ENCODE measurements at places on chromosomes 2 and 18.

DNA sequence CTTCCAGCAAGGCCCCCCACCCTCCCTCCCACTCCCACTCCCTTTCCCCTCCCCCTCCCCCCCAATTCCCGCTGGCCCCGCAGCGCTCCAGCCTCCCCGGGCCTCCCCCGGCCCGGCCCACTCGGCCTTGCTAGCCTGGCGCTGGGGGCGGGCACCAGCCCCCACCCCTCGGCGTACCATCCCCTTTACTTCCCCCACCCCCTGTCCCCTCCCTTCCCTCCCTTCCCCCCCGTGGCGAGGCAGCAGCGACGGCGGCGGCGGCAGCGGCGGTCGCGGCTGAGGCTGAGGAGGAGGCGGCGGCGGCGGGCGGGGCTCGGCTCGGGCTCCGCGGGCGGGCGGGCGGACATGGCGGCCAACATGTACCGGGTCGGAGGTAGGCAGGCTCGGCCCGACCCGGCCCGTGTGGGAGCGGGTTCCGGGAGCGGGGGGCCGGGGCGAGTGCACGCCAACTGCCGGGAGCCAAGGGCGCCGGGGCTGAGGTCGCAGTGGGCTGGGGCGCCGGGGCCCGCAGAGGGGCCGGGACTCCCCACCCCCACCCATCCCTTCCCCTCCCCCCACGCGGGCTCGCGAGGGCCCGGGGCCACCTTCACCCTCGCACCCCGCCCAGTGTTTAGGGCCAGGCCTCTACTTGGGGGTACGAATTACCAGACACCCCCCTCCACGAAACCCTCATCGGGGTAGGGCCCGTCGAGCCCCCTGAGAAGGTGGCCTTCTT, at the start of gene MTA3:
TSS of gene MTA3 (plus strand) at position 232 of the 715 bp plus-strand sequence. CDS start at position 346, 114 bp downstream.
- peak; percentile 83 for DNase-seq

DNA sequence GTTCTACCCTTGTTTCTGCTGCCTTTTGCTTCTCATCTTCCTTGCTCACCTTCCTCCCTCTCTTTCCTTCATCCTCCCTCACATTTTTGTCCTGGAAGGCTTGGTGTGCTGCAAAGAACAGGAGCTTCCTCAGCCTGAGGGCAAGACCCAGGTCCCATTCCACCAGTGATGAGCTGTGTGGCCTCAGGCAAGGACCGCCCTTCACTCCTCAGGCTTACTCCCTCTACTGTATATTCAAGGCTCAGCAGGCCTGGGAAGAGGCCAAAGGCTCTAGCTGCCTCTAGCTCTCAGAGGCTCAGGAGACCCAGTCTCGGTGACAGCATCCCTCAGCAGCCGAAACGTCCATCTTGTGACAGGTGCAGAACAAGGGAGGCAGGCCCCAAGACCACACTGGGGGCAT, 97.5 kb downstream of the MRO start:
- no peak for DNase-seq

DNA sequence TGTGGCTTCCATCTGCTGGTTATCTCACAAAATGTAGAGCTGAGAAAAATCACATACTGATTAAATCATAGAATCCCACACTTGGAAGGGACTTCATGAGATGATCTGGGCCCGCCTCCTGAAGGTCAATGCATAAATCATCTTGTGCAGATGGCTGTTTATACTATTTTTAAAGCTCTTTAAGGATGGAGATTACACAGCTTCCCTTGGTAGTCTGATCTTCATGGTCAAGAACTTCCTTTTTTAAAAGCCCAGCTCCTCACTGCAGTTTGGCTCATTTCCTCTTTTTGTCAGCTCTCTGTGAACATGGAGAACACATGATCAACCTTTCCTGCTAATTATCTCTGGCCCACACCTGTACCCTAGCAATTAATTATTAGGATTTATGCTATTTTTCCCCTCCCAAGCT, 25.9 kb downstream of the GCG start:
- peak; percentile 48 for DNase-seq

GRCh38 chr2:49271060-49271606, 116.8 kb upstream of the FSHR start:
- DNase-seq = no peak

DNA sequence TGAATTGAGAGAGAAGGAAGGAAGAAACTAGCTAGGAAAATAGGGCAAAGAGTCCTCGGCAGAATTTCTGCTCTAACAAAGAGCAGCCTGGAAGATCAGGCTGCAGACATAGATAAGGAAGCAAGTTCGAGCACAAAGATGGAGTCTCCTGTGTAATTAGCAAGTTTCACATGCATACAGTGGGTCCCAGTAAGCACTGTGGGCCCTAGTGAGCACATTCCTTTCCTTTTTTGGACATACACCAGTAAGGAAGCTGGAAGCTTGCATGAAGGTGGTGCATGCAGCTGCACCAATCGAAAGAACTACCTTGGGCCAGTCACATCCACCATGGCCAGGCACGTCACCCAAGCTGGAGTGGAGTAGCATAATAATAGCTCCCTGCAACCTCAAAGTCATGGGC, 109.7 kb downstream of the NOL4 start:
- DNase-seq = no peak

Measured in GM20000 (cell line).